ENCODE measurements at places on chromosomes 5 and 9.

DNA sequence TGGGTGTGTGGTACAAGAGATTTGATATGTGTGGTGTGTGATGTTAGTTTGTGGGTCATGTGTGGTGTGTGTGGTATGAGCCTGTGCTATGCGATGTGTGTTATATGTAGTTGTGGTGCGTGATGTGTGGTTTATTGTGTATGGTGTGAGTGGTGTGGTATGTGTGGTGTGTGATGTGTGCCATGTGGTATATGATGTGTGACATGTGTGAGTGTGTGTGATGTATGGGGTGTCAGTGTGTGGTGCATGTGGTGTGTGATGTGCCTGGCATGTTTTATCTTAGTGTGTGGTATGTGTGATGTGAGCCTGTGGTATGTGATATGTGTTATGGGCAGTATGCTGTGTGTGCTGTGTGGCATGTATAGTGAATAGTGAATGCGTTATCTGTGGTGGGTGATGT is 273.0 kb upstream of the IRX1 start:
- no peak for DNase-seq

GRCh38 chr5:173655196-173655797 is 38.8 kb upstream of the BOD1 start:
- DNase-seq: no peak

- no peak for DNase-seq
Observed at GRCh38 chr5:159189310-159189709, 20.0 kb downstream of the RNF145 start.

GRCh38 chr5:111930449-111930848 is 173.5 kb upstream of the NREP start:
- no peak for DNase-seq

DNA sequence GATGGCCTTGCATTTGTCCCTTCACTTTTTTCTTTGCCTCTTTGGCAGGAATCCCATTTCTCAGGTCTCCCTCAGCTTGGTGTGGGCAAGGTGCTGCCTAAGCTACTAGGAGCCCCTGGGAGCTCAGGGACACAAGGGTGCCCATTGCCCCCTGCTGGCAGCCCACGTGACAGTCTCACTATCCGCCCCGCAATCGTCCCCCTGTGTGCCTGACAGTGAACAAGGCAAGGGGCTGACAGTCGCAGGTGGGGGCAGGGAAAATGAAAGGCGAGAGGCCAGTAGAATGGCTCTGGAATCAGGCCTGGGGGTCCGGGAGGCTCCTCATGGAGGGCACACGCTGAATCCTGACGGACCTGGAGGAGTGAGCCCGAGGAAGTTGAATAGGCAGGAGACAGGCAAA is 2.0 kb upstream of the PCDH12 start:
- DNase-seq: no peak

GRCh38 chr5:38650946-38651345 is 94.5 kb upstream of the LIFR start:
- peak; percentile 33 for DNase-seq

DNA sequence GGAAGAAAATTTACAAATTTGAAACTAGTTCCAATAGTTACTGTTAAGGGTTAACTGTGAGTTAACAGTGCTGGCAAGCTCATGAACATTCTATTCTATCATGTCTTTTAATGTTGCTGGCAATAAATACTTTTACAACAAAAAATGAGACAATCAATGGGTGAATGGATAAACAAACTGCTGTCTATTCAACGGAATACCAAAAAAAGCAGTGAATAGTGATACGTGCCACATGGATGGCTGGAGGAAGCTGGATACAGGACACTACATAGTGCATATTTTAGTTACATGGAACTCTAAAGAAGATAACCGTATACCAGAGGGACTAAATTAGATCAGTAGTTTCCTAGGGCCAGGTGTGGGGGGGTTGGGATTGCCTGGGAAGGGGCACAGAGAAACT is 155.8 kb upstream of the RETREG1 start:
- no peak for DNase-seq

- no peak for DNase-seq
Observed at GRCh38 chr5:174694611-174695010, 29.8 kb upstream of the MSX2 start.

GRCh38 chr9:33202552-33203201 is 35.5 kb upstream of the B4GALT1 start:
- DNase-seq: no peak

GRCh38 chr9:20940447-20941173 is 90.8 kb downstream of the HACD4 start:
- DNase-seq: no peak

DNA sequence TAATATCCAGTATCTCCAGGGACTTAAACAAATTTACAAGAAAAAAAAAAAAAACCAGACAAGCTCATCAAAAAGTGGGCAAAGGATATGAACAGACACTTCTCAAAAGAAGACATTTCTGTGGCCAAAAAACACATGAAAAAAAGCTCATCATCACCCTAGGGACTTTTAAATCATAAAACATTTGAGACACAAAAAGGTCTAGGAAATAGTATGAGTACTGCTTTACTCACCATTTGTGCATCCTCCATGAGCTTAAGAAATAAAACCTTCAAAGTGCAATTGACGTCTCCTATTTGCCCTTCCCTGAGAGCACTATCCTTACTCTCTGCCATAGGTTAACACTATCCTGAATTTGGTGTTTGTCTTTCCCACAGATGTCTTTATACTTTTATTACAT is 193.7 kb upstream of the NREP start:
- DNase-seq: no peak

DNA sequence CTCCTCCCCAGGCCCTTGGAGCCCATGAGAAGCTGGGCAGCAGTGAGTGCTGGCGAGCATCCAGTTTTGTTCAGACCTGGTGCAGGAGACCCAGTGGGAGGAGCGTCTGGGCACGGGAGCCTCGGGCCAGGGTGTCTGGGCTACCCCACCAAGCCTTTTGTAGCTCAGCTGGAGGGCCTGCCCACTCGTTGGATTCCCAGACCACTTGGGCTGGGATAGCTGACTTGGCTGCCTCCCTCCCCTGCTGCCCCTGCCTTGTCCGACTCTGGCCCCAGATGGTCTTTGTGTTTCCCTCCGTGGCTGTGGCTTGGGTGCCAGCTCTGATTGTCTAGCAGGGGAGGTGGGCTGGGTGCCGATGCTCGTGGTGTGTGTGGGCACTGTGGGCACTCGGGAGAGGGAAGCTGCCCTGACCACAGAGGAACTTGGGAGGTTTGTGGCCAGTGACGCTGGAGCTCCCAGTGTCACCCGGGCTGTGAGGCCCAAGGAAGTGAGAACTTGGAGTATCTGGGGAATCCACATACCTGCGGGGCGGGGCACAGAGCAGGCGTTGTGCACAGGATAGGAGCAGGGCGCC is 47.3 kb downstream of the WNK2 start:
- peak; percentile 50 for DNase-seq

- no peak for DNase-seq
Observed at GRCh38 chr5:132268769-132269551, 11.5 kb downstream of the PDLIM4 start.

- no peak for DNase-seq
Observed at GRCh38 chr9:97769208-97769607, 72.1 kb upstream of the XPA start.

DNA sequence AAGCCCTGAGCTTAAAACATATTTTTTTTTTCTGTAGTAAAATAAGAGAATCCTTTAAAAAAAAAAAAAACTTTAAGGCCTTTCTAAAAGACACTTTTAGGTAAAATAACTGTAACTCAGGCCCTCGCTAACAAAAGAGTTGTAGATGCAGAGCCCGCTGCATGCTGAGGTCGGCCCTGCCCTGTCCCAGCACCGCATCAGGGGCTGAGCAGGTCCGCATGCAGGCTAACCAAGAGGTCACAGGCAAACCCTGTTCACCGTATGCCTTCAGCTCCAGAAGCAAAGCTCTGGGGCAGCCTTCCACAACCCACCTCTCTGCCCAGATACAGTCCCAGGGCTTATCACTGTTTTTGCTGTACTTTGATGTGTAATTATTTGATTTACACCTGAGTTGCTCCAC is 216.1 kb downstream of the GNA14 start:
- no peak for DNase-seq

GRCh38 chr5:150464554-150465012 is 15.0 kb upstream of the RPS14 start:
- no peak for DNase-seq

DNA sequence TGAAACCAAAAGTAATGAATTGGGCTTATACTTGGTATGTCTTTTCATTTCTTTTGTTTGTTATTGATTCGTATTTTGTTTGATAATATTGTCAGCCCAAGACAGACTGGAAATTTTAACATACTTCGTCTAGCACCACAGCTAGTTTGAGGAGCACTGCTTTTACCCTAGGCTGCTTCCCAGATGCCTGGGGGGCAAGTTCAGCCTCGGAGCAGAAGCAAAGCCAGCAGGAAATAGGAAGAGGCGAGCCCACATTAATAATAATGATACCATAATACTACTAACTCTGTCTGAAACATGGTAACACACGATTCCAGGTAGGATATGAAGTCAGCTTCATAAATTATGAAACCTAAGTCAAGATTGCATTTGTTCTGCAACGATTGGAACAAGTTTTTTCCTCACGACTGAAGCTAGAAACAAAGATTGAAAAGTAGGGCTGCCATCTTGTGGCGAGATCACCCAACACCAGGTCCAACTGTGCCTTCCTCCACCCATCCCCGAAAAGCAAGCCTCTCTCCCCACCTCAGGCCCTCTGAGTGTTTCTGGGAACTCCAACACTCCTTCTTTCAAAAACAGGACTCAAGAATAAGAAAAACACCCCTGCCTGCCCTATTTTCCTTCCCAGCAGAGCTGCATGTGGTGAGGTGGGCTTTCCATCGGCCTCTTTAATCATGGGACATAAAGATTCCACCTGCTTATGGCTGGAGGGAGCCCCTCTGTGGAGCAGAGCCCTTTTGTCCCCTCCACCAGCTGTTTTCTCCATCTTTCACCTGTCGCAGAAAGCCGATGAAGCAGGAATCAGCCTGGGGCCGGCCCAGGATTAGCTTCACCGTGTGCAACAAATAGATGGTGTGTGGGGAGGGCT is 236.4 kb downstream of the CAAP1 start:
- peak; percentile 14 for DNase-seq

DNA sequence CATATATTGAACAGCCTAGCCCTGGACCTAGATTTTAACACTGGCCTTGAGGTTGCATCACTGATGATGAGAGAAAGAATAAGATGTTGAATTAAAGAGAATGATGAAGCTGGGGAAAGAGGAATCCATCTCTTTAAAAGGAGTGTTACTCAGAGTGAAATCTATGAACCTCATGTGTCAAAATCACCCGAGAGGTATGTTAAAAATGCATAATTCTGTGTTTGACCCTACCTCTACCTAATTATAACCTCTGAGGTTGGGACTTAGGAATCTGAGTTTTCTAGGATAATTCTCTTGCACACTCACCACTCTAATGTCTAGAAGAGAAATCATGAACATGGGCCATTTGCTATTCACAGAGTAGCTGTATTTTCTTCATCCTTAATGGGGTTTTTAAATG is 479.4 kb downstream of the ENC1 start:
- DNase-seq: no peak

GRCh38 chr5:120457839-120458507 is 6.1 kb upstream of the PRR16 start:
- DNase-seq: peak; percentile 79

DNA sequence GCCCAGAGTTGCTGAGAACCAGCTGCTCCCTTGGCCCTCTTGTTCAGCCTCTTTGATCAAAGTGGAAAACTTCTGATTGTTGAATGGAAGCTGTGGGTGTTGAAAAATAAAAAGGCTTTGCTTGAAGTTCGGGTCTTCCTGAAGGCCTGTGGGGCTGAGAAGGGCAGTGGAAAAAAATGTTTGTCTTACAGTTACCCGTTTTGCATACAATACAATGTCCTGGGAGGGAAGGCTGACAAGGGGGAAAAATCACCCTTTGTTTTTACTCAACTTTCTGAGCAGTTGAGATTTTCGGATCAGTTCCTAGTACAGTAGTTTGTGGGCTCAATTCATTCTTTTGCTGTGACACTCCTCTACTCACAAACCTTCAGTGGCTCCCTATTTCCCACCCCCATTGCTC is 2.1 kb upstream of the TNFSF8 start:
- no peak for DNase-seq

- DNase-seq: no peak
Observed at GRCh38 chr5:68746643-68747420, 347.0 kb upstream of the SLC30A5 start.

- no peak for DNase-seq
Observed at GRCh38 chr5:88256872-88257271, 11.8 kb downstream of the TMEM161B start.

DNA sequence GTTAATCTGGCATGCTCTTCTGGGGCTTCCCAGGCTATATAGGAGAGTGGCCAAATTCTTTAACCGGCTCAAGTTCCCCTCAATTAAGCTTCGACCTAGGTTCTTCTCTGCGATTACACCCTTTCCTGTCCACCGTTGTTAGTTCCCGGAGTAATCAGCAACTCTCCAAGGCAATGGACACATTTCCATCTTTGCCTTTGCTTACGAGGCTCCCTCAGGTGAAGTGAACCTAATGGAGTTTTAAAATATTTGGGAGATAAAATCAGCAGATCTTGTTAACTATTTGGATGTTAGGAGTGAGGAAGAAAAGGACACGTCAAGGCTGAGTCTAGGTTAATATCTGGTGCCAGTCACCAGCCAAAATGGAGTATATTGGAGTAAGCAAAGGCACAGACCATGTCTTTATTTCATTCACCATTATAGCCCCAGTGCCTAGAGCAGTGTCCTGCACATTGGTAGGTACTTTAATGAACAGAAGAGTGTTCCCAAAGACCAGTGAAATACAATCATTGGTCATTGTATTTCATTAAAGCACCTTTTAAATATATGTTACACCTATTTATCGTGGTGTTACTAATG is 515 bp downstream of the UTP15 start:
- no peak for DNase-seq

- DNase-seq: peak; percentile 25
Observed at GRCh38 chr9:101566904-101567724, 27.7 kb downstream of the PPP3R2 start.

DNA sequence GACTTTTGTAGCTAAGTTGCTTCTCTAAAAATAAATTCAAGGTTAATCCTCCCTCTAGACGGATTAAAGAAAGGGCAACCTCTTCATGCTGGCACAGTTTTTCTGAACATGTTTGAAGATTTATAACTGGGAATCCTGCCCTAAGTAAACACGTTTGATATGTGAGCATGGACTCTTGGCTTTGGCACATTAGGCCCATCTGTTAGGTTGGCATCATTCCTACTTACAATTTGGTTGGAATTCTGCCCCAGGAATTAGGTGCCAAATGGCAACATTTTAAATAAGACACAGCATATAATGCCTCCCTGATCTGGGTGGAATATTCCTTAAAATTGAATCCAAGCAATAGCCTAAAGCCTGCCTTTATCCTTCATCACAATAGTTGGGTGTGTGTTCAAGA is 372.3 kb upstream of the CDH18 start:
- no peak for DNase-seq

- peak; percentile 62 for DNase-seq
Observed at GRCh38 chr5:174482607-174483024, 241.8 kb upstream of the MSX2 start.

DNA sequence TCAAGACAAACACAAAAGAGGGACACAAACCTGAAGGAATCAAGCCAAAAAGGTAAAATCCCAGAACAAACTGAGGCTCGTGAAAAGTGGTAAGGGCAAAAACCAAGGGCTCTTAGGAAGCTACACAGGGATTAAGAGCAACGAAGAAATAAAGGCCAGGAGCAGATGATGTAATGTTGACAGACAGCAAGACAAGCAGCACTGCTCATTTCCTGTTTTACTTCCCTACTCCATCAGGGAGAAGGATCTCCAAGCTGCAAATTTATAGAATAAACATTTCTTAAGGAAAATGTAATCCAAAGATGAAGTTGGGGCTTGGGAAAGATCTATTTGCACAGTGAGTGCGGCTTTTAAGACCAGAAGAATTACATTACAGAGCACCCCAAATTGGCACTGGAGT is 182.3 kb upstream of the MAP1B start:
- no peak for DNase-seq

- no peak for DNase-seq
Observed at GRCh38 chr9:129382281-129383018, 204.4 kb upstream of the IER5L start.

All from SW480 (cell line).